M059J (cell line): ENCODE measurements at places on chromosomes 6 and 20. TPM values are rescaled to one million over a fixed set of nuclear protein-coding genes. Genes with fewer than 3 reads are reported as not detected.
A peak's percentile ranks its signal among the peaks of the same experiment; 100 is the strongest.

SAMD5 gene
- total RNA-seq, result 0.07 and 0.62 TPM in 2 replicates

DNA sequence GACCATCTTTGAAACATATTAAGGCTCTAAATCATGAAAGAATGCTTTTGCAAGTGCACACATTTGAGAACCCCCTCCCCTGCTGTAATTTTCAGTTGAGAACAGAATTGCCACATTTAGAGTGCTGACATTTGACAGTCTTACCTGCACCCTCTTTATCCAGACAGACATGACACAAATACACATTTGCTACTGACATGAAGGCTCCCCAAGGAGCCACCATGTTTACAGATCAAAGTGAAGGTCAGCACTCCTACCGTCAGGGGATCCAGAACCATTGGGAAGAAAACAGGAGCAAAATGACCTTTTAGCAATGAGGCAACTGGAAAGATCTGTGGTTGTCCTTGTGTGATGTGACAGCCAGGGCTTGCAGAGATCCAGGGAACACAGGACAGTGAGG lies 315.4 kb upstream of the CNR1 start:
- no peak for DNase-seq

DNA sequence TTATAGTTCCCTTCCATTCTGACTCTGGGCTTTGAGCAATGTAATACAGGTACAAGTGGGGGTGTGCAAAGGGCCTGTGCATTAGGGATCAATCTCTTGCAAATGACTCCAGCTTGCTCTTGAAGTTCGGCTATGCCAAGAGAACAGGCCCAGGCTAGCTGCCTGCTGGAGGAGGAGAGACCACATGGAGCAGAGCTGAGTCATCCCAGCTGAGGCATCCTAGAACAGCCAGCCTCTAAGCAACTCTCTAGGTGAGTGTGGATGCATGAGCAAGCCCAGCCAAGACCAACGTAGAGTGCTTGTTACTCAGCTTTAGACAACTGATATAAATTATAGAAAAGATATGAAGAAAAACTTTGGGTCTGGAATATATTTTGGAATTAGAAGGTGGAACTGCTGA lies 47.6 kb upstream of the RBM24 start:
- DNase-seq, result peak; percentile 68

ZNF391 gene
- 5.2 and 6.6 TPM in 2 replicates for total RNA-seq

- peak; percentile 78 for DNase-seq
Observed at GRCh38 chr20:9551808-9552550, 37.6 kb downstream of the LAMP5 start.

FGD2 gene
- not detected in 2 replicates for total RNA-seq

- DNase-seq, result no peak
Observed at GRCh38 chr20:17657898-17658647, 24.0 kb downstream of the RRBP1 start.

DNA sequence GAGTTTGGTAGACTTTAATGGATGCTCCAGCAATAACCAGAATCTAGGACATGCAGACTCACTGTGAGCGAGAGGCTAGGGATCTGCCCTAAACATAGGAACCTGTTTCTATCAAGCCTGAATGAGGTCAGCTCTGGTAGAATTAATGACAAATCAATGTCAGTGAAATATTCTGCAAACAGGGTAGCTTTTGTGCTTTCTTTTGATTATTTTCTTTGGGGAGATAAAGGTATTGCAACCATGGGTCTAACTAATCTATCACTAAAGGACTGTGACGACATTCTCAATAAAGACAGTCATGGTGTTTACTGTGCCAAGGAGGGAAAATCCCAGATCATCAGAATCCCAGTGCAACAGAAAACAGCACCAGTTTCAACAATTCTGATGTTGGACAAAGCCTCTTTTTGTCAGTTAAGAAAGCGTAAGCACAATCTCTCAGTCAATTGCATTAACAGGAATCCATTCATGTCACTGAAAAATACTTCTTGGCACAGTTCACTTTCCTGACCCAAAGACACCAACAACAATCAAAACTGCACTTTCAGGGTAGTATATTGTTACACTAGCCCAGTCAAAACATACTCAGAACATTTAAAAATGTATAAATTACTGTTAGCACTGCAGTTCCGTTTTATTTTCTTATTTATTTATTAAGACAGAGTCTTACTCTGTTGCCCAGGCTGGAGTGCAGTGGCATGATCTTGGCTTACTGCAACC lies 36.8 kb upstream of the SMIM29 start:
- DNase-seq, result no peak

GRCh38 chr6:16743664-16744210 lies 17.5 kb downstream of the ATXN1 start:
- DNase-seq, result no peak

- DNase-seq, result peak; percentile 44
Observed at GRCh38 chr6:55433446-55434130, 106.3 kb downstream of the GFRAL start.

PARD6B gene
- total RNA-seq, result 9.4 and 16.6 TPM in 2 replicates

DNA sequence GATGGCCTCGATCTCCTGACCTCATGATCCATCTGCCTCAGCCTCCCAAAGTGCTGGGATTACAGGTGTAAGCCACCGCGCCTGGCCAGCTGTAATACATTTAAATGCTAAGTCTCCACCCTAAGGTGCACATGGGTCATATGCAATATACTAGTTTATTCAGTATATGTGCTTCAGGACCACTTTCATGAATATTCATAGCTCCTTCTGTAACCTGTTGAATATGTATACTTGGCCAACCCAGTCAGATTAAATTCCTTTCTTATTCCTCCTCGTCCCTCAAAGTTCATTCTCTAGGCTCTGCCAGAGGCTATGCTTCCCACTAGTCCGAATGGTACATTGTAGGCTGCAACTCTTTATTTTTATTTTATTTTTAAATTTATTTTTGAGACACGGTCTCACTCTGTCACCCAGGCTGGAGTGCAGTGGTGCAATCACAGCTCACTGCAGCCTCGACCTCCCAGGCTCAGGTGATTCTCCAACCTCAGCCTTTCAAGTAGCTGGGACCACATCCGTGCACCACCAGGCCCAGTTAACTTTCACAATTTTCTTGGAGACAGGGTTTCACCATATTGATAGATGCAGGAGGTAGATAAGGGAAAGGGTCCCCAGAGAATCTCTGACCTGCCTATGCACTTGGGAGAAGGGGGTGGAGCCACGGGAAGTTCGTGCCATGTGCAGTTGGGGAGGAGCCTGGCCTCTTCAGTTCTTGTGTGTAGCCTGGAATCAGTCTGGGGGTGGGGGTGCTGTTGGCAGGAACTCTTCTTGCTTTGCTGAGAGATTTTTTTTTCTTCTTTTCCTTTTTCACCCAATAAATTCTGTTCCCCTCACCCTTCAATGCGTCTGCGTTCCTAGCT lies 41.3 kb upstream of the DDR1 start:
- DNase-seq, result no peak

DNA sequence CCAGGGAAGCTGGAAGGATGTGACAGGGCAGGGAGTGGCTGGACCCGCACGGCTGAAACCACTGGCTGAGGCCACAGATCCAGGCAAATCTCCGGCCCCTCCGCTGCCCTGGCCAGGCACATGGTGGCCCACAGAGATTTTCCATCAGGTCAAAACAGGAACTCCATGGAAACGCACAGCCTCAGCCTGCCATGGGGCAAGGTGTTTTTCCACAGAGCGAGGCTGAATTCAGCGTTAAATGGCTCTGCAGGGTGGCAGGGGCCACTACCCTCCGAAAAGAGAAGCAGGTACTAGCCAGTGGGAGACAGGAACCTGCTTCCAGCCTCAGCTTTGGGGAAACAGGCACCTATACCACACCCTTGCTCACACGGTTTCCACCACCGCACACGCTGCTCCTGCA lies 53.1 kb downstream of the PREX1 start:
- no peak for DNase-seq

GRCh38 chr6:20606831-20607230 lies 72.6 kb downstream of the CDKAL1 start:
- DNase-seq, result no peak

GRCh38 chr6:44967481-44967880 lies 360.6 kb upstream of the RUNX2 start:
- DNase-seq, result peak; percentile 48

MYB gene
- 5.1 and 7.4 TPM in 2 replicates for total RNA-seq

- peak; percentile 43 for DNase-seq
Observed at GRCh38 chr6:6842291-6842690, 253.8 kb downstream of the LY86 start.

- peak; percentile 87 for DNase-seq
Observed at GRCh38 chr6:112466373-112467151, 119.4 kb downstream of the RFPL4B start.

- no peak for DNase-seq
Observed at GRCh38 chr20:47350181-47350550, 6.3 kb downstream of the ZMYND8 start.

- no peak for DNase-seq
Observed at GRCh38 chr6:2218866-2219265, 26.5 kb downstream of the GMDS start.

- no peak for DNase-seq
Observed at GRCh38 chr20:63173552-63174191, 42.3 kb downstream of the YTHDF1 start.

CPNE5 gene
- total RNA-seq, result 0.02 TPM in 1 of 2 replicates, not detected in the other

SCUBE3 gene
- total RNA-seq, result 0.12 TPM in 1 of 2 replicates, not detected in the other

DNA sequence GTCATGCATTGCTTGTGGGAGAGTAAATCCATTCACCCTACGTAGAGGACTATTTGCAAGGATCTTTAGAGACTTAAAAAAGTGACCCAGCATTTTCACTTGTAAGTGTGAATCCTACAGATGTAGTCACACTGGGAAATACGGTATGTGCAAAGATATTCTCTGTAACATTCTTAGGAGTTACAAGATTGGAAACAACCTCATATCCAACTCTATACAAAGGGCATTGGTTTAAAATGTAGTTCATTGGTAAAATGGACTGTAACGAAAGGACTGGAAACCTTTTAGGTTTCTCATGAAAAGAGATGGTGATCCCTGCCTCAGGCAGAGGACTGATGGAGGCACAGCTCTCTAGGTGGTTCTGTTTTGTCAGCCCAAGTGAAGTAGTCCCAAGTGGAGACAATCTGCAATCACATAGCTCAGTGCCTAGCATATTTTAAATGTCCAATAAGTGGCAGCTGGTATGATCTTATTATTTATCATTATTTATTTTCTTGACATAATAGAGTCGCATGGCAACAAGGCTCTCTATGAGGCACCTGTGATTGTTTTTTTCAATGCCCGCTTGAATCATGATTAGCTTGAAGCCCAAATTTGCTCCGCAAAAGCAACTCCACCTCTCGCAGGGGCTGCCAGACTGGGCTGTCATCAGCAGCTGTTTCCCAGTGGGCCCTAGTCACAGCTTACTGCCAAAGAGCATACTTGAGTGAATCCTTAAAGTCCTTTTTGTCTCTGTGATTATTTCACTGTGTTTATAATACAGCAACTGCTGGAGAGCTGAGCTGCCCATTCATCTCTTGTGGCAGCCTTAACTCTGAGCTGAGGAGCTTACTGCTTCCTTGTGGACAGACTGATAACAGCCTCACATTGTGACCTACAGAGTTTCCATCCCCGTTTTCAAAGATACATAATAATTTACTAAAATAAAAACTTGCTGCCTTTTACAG lies 19.8 kb upstream of the ENPP1 start:
- peak; percentile 47 for DNase-seq

GRCh38 chr6:686497-686896 lies 6.4 kb downstream of the EXOC2 start:
- peak; percentile 34 for DNase-seq

DNA sequence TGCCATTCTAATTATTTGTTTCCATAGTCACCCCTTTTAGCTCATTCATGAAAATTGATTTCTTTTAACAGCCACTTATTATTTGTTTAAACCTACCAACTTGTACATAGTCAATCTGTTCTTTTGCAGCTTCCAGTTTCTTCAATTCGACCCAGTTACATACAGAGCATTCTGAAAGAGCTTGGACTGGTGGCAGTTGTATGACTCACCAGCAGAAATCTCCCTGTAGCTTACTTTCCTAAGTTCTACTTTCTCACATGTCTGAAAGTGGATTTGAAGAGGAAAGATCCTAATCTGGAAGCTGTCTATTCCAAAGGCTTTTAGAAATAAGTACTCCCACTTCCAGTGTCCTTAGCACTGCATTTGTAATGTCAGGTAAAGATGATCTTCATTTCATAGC lies 447.9 kb downstream of the HTR1B start:
- peak; percentile 53 for DNase-seq

KATNA1 gene
- 19.4 and 33.9 TPM in 2 replicates for total RNA-seq

GRCh38 chr6:63732336-63732735 lies 96.7 kb downstream of the PHF3 start:
- DNase-seq, result peak; percentile 62

LAMA2 gene
- total RNA-seq, result 1.5 and 3.8 TPM in 2 replicates

DNA sequence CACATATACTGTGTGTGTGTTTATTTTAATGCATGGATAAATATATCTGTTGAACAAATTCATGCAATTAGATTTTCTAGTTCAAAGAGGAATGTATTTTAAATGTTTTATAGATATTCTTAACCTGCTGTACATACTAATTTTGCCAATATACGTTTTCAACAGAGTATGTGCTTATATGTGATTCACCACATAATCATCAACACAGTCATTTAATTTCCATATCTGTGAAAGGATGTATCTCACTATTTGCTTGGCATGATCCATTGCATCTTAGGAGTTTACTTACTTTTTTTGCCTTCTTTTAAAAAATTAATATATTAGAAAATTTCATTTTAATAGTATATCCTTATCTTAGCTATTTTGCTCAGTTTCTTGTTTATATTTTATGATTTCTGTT lies 902.3 kb upstream of the CITED2 start:
- DNase-seq, result no peak

GRCh38 chr6:30042914-30043313 lies 18.2 kb upstream of the POLR1H start:
- no peak for DNase-seq
